Activated CD4-positive, CD25-positive, alpha-beta regulatory T cell treated with anti-CD3 and anti-CD28 coated beads, Interleukin-2, amount 50 U/mL, for 24 hours (primary cell): ENCODE measurements at places on chromosomes 2 and 18.

DNA sequence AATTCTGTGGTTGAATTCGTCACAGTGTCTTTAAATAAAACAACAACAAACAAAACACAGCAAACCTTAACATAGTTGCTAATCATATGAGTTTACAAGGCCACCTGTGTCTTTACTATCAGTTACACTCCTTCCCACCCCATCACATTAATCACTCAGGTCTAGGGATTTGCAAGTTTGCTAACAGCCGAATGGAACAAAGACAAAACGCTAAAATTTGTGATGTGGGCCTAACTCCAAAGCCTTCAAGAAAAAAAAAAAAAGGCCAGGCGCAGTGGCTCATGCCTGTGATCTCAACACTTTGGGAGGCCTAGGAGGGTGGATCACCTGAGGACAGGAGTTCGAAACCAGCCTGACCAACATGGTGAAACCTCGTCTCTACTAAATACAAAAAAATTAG lies 566 bp upstream of the POLI start:
- no peak for ATAC-seq

- ATAC-seq, result no peak
Measured at GRCh38 chr2:179263015-179263414, 1.6 kb downstream of the SESTD1 start.

DNA sequence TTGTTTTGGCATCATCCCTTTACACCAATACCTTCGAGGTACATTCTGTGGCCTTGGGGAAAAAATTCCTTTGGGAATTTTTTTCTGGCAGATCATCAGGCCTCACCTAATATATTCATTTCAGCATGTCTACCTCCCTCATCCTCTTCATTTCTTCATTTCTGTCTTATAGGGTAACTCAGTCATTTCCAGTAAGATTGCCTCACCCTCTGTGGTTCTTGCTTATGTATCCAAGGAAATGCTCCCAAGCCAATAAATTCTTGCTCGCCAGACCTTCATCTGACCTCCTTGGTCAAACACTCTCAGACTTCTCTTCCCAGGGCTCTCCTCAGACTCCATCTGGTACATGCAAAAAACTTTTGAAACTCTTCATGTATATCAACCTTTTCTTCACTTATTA lies 265.6 kb downstream of the TMX3 start:
- no peak for ATAC-seq

GRCh38 chr2:170024721-170025120 lies 153.2 kb upstream of the MYO3B start:
- no peak for ATAC-seq

- no peak for ATAC-seq
Measured at GRCh38 chr2:877747-878146, 72.9 kb upstream of the SNTG2 start.

DNA sequence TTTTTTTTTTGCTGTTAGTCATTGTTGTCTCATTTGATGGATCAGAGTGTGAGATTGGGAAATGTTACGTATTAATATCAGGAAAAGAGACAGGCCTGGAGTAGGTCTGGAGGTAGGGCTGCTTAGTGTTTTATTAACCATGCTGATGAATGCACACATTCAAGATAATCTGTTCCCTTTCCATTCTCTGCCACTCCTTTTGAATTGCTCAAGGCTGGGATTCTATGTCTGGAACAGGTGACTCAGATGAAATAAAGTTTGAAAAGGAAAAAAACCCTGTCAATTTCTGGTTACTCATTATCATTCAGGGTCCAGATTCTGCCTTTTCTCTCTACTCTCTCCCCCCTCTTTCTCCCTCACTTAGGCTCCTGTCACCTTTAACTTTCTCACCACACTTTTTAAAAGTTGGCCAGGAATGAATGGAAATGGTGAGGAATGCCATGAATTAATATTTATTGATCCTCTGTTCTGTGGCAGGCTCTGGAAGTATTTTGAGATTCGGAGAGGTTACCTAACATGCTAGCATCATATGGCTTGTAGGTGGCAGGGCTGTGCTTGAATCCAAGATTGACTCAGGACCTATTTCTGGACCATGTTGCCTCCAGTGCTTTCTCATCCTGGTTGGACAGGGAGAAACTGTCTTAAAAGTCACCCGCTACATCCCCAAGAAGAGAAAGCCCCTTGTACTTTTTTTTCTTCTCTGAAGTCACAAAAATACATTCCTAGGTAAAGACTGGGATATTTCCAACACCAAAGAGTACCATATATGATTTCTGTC lies 40.2 kb downstream of the MAP4K4 start:
- ATAC-seq, result no peak

GRCh38 chr2:53475321-53475720 lies 292.3 kb upstream of the CHAC2 start:
- ATAC-seq, result no peak

- ATAC-seq, result no peak
Measured at GRCh38 chr2:226715347-226715990, 84.2 kb downstream of the IRS1 start.

- ATAC-seq, result no peak
Measured at GRCh38 chr2:47223980-47224379, 68.9 kb upstream of the STPG4 start.

DNA sequence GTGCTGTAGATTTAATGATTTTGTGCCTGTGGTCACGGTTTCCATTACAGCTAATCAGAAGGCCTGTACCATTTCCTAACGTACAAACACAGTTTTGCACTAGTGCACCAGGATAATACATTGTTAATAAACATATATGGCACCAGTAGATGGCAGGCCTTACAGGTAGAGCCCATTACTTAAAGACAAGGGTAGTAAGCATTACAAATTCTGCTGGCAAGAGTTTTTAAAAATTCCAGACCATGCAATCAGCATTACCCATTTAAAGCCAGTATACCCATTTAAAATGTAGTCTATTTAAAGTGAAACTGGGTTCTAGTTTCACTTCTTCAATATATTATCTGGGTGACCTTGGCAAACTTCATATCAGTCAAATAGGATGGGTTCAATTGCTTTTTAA lies 224.2 kb downstream of the NUP35 start:
- no peak for ATAC-seq

- ATAC-seq, result no peak
Measured at GRCh38 chr18:49626842-49627467, 65.1 kb downstream of the LIPG start.

DNA sequence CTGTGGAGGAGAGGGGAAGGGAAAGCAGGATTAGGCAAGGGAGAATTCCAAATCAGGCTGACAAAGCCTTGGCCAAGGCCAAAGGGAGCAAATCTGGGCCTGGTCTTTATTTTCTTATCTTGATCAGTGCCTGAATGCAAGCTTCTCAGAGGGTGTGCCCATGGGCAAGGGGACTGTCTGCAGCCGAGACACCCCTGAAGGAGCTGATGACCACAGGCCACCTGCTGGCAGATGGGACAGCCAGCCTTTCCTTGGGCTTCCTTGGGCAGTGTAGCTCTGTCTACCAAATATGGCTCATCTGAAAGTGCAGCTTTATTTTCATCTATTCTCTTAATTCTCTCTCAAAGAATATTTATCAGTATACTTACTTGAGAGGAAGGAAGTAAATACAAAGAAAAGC lies 117.0 kb downstream of the PKP4 start:
- no peak for ATAC-seq

DNA sequence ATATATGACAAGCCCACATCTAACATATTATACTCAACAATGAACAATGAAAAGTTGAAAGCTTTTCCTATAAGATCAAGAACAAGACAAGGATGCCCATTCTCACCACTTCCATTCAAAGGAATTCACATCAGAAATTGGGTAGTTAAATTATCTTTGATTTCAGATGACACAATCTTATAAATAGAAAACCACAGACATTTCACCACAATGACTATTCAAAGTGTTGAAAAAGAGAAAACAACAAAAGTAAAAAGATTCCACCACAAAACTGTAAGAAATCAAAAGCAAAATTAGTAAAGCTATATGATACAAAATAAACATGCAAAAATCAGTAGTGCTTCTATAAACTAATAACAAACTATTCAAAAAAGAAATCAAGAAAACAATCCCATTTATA lies 279.7 kb upstream of the MYT1L start:
- ATAC-seq, result no peak

DNA sequence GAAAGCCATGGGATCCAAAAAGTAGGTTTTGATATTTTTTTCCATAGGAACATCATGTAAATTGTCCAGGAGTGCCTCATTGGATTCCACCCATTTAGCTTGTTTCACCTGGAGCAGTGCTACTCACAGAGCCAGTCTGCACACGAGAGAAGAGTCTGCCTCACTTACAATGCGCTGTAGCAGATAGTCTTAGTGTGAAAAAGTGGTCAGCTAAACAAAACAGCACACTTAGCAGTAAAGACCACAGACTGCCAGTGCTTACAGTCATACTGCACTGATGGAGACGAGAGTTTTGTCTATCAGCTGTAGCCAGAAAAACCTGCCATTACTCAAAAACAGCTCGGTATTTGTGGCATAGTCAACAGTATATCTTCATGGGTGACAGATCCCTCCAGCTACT lies 113.5 kb upstream of the LDLRAD4 start:
- no peak for ATAC-seq

GRCh38 chr2:196108604-196109003 lies 40.0 kb upstream of the DNAH7 start:
- no peak for ATAC-seq

DNA sequence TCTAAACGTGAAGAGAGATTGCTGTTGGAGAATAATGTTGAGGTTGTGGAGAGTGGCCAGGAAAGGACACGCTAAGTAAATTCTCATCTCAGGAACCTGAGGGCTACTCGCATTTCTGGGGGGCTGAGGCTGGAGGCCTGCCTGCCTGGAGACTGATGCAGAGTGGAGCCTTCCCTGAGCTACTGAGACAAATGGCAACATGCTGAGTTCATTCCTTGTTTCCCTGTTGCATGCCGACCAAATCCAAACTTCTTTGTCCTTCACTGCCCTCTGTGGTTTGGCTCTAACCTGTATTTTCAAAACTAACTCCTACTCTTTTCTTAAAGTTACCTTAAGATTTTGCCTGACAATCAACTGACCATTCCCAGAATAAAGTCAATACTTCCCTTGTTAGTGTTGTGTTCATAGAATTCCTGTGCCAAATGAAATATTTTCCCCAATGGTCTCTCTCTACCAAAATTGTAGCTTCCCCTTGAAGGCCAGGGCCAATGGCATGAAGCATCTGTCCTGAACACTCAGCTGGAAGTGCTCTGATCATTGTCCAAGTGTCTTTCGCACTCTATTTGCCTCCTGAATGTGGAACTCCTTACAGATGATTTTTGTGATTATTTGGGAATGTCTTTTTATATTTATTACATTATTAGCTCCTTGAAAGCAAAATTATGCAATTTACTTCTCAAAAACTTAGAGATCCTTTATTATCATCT lies 1085.6 kb downstream of the SOCS6 start:
- ATAC-seq, result peak; percentile 13

DNA sequence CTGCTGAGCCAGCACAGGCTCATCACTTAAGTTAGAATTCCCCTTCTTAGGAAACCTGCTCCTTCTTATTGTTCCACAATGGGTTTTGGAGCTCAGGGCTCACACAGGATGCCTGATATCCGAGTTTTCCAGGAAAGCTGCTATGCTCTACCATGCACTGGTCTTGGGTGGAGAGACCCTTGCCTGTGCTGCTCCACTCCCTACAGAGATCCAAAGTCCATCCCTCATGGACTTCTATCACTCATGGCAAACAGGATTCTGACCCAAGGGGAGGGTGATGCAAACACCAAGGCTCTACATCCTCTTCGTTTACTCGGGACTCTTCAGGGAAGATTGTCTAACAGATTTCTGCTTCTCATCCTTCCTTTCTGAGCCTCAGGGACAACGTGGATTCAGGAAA lies 5.2 kb downstream of the SULT1C2 start:
- ATAC-seq, result no peak

DNA sequence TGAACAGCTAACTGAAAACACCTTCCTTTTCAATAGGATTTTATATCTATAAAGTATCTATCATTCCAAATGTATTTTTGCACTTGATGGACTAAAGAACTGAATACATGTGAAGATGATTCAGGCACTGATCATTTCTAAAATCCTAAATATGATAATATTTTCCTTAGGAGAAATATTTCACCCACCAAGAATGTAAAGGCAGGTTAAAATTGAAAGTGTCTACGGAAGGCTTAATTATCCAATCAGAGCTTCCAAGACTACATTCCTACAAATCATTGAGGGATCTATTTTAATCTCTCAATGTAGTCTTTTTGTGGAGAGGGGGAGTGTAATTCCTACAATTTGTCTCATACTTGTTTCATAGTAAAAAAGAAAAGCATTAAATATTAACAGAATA lies 3.6 kb downstream of the GALNT3 start:
- no peak for ATAC-seq

DNA sequence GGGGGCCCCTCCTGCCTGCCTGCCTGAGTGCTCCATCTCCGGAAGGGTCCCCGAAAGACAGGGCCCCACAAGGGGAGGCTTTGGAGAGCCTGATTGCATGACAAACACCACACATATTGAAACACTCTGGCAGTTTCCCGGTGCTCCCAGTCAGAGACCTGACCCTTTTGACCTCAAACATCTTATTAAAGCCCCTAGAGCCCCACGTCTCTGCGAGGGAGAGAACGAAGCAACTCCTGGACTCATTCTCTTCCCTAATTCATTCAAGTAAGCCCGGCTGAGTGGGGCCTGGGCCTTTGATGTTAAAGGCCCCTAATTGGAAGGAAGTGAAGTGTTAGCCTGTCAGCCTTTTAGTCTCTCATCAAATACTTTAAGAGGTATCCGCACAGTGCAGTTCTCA lies 335.6 kb downstream of the CYRIA start:
- no peak for ATAC-seq

DNA sequence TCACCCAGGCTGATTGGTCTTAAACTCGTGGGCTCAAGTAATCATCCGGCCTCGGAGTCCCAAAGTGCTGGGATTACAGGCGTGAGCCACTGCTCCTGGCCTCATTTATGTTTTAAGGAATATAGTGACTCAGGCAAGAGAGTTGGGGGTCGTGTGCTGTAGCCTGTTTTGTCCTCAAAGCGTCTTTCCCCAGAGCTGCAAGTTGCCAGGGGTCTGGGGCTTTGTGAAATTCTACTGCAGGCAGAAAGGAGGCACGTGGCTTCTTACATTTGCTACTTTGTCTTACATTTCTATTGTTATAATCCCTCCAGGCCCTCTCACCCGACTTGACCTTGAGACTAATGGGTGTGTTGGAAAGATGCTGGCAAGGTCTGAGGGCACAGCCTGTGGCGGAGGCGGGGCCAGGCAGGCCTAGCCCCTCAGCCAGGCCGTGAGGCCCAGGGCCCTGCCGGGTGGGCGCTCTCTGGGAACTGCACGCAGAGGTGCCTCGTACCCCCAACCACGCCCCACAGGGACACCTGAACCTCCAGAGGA lies 85.8 kb upstream of the NDUFV2 start:
- ATAC-seq, result no peak

GRCh38 chr2:42886921-42887320 lies 94.5 kb upstream of the HAAO start:
- ATAC-seq, result no peak
